Cortex of kidney (tissue), 1 donor: ENCODE measurements at places on chromosomes 2 and 18.

- no peak for DNase-seq
These were observed 66.6 kb downstream of the PHLPP1 start for GRCh38 chr18:62781893-62782292.

DNA sequence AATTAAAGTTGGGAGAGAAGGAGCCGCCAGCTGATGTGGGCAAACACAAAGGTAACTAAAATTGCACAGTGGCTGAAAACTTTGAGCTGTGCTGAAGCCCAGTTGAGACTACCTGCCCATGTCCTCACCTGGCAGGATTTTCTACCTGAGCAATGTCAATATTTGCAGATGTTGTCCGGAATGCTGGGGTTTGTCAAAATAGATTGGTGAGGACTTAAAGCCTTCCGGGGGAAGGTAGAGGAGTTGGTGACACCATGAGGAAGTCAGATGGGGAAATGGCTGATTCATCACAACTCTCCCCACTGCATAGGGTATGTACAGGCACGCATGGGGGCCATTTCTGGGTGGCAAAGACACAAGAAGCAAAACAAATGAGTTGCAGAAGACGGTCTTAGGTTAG lies 114.9 kb downstream of the ALK start:
- DNase-seq, result no peak

DNA sequence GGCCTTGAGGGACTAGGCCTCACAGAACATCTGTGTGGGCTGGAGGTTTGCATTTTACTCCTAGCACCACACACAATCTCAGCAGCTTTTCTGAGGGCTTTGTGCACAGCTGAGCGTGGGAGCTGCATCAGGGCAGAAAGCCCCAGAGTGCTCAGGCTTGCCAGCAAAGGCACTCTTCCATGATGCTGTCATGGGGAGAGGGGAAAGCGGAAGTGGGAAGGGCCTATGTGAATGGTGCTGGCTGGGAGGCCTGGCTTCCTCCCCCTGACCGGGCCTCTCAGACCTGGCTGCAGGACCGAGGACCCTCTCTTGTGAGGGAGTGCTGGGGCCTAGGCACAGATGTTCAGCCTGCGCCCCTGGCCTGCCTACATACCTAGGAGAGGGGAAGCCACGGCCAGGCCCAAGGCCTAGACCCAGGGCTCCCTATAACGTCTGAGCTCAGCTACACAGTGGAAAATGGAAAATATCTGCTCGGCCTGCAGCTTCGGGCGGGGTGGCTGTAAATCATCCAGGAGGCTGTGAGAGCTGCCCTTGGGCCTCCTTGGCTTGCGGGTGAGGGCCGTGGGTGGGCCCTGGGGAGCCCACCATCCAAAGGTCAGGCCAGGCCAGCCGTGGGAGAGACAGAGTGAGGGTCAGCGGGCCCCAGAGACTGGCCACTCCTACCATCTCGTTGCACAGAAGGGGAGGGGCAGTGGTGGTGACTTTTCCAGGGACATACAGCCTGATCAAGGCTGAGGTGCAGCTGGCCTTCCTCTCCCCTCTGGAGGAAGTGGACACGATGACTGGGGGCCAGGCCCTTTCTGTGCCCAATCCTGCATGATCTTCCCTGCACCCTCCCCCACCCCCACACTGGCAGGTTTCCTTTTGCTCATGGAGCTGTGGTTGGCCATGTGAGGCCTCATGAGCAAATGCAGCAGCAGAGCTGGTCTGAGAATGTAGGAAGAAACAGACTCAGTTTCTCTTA lies 22.8 kb downstream of the GLI2 start:
- DNase-seq, result no peak

DNA sequence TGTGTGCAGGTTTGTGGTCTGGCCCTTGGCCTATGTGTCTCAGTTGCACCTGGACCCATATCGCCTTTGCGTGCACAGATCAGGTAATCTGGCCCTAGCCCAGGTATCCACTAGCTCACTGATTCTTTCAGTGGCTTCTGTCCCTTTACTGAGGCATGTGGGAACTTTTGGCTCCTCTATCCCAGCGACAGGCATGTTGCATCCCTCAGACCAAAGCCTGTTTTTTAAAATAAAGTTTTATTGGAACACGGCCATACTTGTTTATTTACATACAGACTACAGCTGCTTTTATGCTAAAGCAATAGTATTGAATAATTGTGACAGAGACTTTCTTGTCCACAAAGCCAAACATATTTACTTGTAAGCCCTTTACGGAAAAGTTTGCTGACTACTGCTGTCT lies 39.9 kb upstream of the UPP2 start:
- no peak for DNase-seq

- DNase-seq, result no peak
These were observed 532.2 kb downstream of the RIT2 start for GRCh38 chr18:42583283-42583731.

GRCh38 chr2:173590276-173590861 lies 235.7 kb downstream of the CDCA7 start:
- no peak for DNase-seq

DNA sequence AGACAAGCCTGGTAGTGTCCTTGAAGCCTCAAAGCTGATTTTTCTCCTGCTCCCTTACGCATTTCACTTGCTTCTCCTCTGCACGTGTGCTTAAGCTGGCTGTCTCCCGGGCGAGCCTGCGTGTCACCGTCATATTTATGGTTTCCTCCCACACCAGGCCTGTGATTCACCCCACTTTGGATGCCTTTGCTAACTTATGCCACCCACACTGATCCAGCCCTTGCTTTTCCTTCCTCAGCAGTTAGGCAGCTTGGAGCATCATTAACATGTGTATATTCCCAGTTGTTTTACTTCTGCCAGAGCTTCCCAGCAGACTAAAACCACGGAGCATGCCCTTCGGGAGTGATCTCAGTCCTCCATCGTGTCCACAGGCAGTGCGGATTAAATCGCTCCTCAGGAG lies 2.2 kb downstream of the ST3GAL5 start:
- no peak for DNase-seq

- DNase-seq, result no peak
These were observed 23.3 kb downstream of the GNLY start for GRCh38 chr2:85717308-85718008.

DNA sequence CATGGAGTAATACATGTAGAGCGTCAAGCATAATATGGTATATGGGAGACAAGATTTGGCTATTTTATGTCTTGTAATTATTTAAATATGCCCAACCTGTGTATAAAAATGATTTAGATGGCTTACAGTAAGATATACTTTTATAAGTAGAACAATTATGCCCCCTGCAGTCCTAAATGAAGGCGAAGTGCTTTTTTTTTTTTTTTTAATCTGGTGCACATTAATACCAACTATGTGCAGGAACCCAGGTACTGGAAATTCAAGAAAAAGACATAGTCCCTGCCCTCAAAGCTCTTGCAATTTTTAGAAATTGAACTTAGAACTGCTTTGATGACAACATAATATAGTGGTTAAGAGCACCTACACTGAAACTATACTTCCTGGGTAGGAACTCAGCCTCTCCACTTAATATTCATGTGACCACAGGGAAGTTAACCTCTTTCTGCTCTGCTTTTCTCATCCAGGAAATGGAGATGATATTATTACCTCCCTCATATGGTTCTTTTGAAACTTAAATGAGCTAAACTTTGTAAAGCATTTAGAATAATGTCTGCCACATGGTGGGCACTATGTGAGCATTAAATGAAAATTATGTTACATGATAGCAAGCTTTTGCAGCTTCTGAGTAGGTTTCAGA lies 38.1 kb downstream of the AFTPH start:
- DNase-seq, result no peak

GRCh38 chr2:235605312-235606003 lies 111.6 kb downstream of the AGAP1 start:
- DNase-seq, result no peak

GRCh38 chr2:96393989-96394761 lies 58.6 kb downstream of the NCAPH start:
- no peak for DNase-seq

DNA sequence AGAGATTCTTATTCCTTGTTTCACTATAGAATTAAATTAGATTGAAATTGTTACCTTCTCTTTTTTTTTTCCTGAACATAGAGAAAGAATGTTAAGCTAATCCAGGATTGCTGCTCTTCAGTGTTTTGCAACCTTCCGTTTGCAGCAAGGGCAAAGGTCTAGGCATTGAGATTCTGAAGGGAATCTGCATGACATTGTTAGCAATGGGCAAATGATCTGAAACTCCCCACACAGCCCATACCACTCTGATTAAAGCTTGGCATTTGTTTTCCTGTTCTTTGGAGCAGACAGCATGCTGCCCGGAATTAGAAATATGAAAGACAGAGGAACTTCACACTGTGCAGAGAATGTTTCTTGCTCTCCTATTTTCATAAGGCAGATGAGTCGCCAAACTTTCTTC lies 551.8 kb downstream of the SOCS6 start:
- no peak for DNase-seq

- DNase-seq, result no peak
These were observed 13.2 kb downstream of the SNORC start for GRCh38 chr2:232883116-232883721.

GRCh38 chr2:120613742-120614571 lies 121.7 kb upstream of the GLI2 start:
- no peak for DNase-seq

DNA sequence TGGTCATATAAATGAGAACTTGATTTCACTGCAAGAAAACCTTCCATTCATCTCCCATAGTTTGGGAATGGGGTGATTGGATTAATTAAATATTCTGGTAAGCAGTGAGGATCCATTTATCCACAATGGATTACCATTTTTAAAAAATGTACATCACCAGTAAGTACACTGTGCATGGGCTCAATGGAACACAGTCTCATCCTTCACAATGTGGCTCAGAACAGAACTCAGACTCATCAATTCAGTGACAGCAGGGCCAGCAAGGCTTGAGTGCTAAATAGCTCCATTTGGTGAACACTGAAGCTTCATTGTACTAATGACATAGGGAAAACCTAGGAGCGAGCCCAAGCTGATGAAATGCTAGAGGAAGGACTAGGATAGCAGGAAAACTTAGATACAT lies 223.8 kb downstream of the CMPK2 start:
- no peak for DNase-seq

- no peak for DNase-seq
These were observed 100.1 kb downstream of the ZNF516 start for GRCh38 chr18:76394780-76395476.

- DNase-seq, result no peak
These were observed 157.0 kb downstream of the TDRD15 start for GRCh38 chr2:21280793-21281192.

- no peak for DNase-seq
These were observed 66.1 kb upstream of the NXPH2 start for GRCh38 chr2:138846216-138846821.

- no peak for DNase-seq
These were observed 18.7 kb downstream of the FHOD3 start for GRCh38 chr18:36316246-36316645.

DNA sequence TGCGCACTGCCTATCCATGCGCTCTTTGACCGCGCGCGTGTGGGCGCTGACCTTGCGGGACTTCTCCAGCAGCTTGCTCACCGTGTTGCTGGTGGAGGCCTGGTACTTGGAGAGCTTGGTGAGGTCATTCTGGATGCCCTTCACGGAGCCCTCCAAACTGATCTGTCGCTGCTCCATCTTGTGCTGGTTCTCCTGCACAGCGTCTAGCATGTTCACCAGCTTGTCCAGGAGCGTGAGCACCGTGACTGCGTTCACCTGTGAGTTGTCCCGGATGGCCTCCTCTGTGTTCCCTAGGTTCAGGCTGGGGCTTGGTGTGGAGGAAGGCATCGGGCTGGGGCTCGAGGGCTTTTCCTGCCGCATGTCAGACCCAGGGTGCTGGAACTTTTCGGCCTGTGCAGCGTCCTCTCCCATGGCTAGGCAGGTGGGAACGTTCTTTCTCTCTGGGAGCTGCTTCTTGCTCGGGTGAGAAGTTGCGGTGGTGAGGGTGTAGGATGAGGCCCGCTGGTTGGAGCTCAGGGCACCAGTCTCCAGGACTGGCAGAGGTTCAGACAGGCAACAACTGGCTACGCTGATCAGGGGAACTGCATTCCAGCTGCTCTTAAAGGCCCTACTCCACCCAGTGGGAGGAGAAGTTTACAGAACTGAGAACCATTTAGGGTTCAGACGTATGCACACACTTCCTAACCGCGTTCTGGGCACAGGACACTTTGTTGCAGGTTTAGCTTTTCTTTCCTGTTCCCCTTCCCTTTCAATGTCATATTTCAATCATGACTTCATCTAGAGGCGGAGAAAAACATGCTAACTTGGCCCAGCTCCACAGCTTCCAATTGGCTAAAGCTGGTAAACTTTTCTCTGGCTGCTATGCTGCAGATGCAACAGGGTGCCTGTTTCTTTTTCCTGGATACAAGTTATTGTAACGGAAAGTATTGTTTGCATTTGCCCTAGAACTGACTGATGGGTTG lies at the start of gene CAVIN2:
Gene CAVIN2 (minus strand): TSS at position 574 of the 962 bp plus-strand sequence. CDS start 163 bp downstream, at position 411.
- no peak for DNase-seq

DNA sequence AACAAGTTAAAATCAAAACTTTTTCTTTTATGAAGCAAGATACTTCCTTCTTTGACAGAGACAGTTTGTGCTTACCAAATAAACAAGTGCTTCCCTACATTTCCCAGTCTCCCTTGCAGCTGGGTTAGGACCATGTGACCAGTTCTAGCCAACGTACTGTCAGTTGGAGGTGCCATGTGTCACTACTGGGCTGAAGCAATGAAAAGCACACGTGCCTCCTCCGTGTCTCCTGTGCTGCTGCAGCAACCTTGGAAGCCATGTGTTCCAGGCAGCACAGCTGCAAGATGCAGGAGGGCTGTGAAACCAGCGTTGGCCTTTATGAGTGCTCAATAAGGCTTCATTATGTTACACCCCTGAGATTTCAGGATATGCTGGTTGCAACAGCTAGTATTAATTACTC lies 93.2 kb downstream of the DHRS9 start:
- DNase-seq, result no peak

DNA sequence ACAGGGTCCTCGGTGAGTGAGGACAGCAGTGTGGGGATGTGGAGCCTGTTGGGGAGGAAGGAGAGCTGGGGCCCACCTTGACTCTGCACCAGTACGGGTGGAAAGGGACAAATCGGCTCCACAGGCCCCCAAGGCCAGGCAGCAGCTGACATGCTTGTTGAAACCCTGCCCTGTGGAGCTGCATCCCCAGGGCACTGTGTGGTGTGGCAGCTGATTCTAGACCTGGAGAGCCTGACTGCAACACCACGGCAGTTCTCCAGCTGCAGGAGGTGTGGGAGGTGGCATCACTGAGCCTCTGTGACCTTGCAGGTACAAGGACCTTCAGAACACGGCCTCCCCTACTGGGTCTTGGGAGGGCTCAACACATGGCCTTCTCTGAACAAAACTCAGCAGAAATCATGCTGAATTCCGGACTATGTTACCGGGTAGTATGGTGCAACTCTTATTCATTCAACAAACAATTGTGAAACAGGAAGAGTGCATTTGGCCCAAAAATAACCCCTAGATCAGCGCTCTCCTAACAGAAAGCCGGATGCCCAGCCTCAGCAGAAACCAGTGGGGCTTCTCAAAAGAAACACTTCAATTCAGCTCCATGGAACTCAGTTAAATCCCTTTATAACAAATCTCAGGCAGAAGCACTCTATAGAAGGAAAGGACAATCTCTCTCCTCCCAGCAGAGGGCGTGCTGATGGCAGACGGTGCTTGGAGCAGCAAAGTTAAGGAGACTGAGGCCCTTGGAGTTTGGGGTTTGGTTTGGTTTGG lies 104.4 kb upstream of the SALL3 start:
- DNase-seq, result no peak
